Head of caudate nucleus (tissue), 42 donors: ENCODE measurements at places on chromosomes 3 and 15.

DNA sequence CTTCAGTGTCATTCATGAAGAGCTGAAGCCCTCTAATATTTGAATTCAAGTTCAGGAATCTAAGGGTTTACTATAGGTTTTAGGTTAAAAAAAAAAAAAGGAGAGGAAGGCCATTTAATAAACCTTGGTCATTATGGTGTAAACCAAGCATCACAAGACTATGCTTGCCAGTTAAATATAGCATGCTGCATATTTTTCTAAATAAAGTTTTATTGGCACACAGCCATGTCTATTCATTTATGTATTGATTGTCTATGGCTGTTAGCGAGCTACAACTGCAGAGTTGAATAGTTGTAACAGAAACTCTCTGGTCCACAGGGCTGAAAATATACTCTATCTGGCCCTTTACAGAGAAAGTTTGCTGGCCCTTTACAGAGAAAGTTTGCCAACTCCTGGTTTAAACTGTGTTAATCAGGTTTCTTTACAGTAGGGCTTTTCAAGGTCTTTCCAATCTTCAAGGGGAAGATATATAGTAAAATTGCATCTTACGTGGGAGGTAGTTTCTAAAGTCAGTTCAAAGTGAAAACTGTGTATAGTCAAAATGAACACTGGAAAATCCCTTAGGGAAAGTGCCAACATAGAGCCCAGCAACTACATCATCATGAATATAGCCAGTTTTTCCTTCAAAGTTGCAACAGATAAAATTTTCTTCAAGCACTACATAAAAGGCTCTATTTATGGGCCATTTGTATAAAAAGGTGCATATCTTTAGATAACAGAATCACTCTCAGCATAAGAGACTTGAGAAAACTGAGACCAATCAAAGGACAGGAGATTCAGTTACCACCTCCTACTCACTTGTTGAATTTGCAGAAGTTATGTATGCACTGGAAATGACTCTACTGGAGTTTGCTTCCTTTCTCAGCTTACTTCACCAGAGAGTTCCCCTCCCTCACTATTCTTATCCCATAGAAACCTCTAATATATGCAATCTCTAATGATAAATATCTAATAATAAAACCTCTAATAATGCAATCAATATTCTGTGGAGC is 49.7 kb upstream of the FRMD4B start:
- DNase-seq = no peak

DNA sequence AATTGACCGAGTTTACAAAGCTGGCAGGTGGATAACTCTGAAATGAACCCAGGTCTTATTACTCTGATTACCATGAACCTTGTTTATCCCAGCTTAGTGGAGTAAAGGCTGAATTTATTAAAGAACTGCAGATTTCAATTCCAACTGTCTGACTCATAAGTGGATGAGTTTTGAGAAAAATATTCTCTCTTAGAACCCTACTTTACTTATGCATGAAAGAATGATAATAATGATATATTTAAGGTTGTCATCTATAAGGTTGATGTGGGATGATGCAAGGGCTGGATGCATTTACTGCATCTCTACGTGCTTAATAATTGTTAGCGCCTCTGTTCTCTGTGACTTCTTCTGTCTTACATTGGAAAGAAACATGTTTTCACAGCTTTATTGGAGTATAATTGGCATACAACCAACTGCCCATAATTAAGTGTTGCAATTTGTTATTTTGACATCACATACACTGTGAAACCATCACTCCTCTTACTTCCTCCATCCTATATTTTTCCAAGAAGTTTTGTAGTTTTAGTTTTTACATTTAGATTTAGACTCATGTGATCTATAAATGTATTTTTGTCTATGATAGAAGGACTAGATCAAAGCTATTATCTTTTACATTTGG is 771.2 kb upstream of the ARRDC4 start:
- DNase-seq = no peak

DNA sequence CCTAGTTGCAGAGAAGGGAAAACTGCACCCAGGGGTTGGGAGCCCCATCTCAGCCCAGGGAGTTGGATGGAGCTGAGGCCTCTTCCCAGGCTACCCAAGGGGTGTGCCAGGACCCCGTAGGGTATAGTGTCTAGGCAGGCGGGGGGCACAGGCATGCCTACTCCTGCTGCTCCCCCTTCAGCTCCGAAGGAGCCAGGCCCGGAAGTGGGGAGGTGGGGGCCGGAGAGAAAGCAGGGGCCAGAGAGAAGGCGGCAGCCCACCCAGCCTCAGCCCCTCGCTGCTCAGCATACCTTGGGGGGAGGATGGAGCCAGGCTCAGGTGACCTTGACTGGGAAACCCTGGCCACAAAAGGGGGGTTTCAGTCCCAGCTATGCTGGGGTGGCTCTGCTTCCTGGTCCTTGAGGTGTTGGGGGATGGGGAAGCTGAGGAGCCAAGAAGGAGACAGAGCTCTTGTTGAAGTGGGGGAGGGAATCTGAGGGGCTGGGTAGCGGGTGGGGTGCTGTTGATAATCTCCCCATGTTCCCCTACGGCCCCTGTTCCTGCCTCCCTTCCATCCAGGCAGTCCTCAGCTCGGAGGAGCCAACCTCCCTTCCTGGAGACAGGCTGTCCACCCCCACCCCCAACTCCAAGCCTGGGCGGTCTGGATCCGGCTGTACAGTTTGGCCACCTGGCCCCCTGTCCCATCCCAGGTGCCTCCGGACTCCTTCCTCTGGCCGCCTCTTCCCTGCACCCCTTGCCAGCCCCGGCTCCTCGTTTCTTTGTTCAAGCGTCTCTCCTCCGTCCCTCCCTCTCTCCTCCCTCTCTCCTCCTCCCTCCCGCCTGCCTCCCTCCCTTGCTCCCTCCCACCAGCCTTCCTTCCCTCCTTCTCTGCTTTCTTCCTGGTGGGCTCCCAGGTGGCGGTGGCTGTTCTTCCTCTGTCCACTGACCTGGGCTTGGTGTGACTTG is 1.7 kb downstream of the SEMA3F start:
- DNase-seq = no peak

DNA sequence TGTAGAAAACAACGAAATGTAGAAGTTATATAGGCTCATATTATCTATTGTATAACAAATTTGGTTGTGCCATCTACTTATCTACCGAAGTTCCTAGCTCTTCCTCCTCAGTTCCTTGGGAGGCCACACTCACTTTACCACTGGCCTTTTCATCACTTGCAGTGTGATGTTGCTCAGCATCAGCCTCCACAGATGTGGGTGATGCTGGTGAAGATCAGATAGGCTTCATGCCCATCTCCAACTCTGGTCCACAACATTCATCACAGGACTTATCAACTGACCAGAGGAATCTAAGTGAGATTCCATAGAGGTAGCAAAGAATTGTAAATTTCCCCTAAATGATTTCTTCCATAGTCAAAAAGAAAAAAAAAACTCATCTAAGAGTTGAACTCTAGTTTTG is 8.4 kb downstream of the CD200 start:
- DNase-seq = no peak

DNA sequence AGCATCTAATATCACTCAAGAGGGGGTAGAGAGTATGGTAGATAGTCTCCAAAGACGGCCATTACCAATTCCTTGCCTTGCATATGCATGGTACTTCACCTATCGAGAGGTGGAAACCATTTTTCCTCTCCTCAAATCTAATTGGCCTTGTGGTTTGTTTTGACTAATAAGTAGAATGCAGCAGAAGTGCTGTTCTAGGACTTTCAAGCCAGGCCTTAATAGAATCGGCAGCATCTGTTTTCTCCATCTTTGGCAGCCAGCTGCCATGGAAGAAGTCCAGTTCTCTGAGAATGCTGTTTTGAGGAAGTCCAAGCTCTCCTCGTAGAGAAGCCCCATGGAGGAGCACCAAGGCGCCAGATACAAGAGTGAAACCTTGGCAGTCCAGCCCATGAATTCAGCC is 59.1 kb upstream of the RASGRP1 start:
- no peak for DNase-seq

GRCh38 chr3:150733936-150734794 is 28.8 kb downstream of the SIAH2 start:
- no peak for DNase-seq
